Thoracic aorta (tissue), 2 donors: ENCODE measurements at places on chromosomes 13 and 19.

DNA sequence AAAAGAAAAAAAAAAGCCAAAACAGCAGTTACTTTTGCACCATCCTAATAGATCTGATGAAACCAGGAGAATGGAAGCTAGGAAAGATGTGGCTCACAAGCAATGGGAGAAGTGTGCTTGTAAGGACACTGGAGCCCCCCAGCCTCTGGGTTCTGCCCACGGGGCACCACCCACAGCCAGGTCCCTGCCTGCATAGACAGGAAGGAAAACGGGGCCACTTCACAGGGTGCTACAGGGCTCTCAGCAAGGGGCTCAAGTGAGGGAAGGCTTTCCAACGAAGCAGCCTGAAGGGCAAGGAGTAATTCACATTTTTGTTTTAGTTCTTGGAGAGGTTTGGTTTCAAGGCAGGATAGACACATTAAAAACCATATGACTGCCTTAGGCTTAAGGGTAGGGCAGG is 42.7 kb downstream of the BRD4 start:
- DNase-seq, result no peak

GRCh38 chr19:12090807-12091206 is 26.3 kb downstream of the ZNF844 start:
- peak; percentile 3 for DNase-seq

DNA sequence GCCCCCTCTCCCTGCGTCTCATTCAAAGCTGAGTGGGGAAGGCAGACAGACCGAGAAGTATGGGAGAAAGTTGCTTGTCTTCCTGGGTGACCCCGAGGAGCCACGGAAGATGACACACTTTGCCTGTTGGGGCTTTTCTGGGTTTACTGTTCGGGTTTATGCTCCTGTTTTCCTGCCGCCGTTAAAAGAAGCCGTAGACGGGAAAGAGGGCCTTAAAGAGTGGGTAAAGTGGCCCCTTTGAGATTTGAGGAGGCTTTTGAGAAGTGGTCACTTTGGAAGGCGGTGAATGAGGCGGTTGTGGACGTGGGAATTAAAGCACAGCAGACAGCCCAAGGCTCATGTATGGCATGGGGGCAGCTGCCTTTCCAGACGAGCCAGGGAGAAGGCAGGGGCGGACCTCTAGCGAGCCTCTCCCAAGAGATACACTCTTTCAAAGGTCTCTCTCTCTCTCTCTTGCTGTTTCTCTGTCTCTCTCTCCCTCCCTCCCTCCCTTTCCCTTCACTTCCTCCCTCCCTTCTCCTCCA is 493 bp upstream of the LHFPL6 start:
- DNase-seq, result no peak

- no peak for DNase-seq
These were observed 59.5 kb downstream of the FGF9 start for GRCh38 chr13:21730186-21730880.

GRCh38 chr13:103525530-103525929 is 459.3 kb upstream of the SLC10A2 start:
- DNase-seq, result no peak

DNA sequence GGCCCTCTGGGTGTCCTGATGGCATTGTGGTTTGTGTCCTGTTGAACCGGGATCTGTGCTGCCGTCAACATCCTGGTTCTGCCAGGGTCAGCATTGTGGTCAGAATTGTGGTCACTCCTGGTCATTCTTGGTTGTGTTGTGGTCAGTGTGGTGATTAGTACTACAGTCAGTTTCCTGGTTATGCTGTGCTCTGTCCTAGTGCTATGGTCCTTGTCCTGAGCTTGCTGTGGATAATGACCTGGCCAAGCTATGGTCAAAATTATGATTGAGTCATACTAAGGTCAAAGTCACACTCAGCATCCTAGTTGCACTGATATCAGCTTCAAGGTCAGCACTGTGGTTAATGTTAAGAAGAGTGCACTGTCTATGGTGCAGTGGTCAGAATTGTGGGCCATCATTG is 4.5 kb upstream of the OLFM2 start:
- DNase-seq, result no peak

GRCh38 chr19:3849092-3849491 is 19.7 kb downstream of the ZFR2 start:
- DNase-seq, result no peak

GRCh38 chr13:95492044-95492801 is 60.3 kb upstream of the CLDN10 start:
- DNase-seq, result no peak

DNA sequence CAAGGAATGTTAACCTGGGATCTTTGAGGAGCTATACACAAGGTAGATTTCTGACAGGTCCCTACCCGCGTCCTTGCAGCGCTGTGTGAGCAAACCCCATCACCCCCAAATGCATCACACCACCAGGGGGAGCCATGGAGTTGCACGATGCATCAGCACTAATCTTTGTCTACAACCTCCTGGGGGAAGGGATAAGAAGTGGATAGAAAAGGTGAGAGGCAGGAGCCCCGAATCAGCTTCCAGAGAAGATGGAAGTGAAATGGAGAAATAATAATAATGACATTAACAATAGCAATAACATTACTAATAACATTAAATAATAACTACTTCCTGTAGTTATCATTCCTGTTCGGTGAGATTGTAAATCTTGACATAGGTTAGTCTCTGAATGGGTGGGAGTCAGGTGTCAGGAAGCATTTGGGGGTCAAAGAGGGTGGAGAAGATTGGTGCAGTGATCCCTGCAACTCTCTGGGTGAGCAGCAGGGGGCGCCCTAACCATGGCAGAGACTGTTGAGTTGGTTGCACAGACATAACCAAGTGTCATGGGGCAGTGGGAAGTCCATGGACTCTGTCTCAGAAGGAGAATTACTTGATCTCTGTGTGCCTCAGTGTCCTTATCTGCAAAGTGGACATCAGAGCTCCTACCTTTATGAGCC is 16.5 kb downstream of the SIGLEC7 start:
- no peak for DNase-seq

GRCh38 chr19:50417111-50418081 is 1.3 kb upstream of the SPIB start:
- no peak for DNase-seq

GRCh38 chr13:41917641-41918040 is 43.3 kb downstream of the VWA8 start:
- no peak for DNase-seq

DNA sequence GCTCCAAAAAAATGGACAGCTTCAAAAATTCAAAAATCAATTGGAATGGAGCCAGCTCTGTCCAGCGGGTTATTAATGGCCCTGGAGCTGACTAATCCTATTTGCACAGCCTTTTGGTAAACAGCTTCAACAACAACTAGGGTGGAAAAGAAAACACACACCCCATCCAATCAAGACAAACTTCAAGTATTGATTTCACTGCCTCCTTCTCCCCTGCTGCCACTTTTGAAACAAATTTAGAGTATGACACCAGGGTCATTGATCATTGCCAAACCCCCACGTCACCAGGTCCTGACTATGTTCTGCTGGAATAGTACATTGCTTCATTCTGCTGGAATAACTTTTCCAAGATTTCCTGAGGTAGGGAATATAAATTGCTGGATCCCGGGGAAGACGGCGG is 56.8 kb upstream of the GTF3A start:
- no peak for DNase-seq

- no peak for DNase-seq
These were observed 50.7 kb upstream of the SERP2 start for GRCh38 chr13:44322928-44323327.

GRCh38 chr13:59424661-59425060 is 739.1 kb downstream of the DIAPH3 start:
- DNase-seq, result no peak
